Activated CD4-positive, alpha-beta T cell treated with anti-CD3 and anti-CD28 coated beads, Interleukin-2, amount 10 ng/mL, durations not matched to agents 7 days and 5 days (primary cell): ENCODE measurements at places on chromosomes 12 and 14. TPM values are rescaled to one million over a fixed set of nuclear protein-coding genes. Genes with fewer than 3 reads are reported as not detected.

TMPRSS12 gene
- not detected for total RNA-seq

GRCh38 chr14:33165926-33166289 lies 227.2 kb downstream of the NPAS3 start:
- no peak for DNase-seq

DNA sequence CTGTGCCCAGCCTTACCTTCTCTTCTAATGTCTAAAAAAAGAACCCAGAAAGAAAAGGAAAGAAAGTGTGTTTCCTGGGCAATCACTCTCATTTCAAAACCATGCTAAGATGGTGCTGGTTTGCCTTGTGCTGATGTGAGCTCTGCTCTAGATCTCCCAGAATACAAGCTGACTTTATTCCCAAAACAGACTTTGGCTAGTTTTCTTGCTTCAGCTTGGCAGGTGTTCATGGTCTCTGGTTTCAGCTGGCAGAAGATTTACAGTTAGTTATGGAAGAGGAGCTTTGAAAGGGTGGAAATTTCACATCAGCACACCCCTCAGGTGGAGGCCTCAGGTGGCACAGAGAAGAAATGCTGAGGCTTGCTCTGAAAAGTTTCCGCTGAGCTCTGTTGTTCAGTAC lies 34.4 kb downstream of the PPP1R36 start:
- no peak for DNase-seq

DNA sequence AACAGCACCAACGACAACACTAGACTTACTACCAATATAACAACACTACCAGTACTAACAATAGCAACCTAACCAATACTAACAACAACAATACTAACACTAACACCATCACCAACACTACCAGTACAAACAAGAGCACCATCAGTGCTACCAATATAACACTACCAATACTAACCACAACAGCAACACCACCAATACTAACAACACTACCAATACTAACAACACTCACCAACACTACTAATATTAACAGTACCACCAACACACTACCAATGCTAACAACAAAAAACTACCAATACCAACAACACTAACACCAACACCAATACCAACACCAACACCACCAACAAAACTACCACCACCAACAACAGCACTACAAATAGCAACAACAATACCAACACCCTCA lies 25.1 kb downstream of the PTGER2 start:
- no peak for DNase-seq

DNA sequence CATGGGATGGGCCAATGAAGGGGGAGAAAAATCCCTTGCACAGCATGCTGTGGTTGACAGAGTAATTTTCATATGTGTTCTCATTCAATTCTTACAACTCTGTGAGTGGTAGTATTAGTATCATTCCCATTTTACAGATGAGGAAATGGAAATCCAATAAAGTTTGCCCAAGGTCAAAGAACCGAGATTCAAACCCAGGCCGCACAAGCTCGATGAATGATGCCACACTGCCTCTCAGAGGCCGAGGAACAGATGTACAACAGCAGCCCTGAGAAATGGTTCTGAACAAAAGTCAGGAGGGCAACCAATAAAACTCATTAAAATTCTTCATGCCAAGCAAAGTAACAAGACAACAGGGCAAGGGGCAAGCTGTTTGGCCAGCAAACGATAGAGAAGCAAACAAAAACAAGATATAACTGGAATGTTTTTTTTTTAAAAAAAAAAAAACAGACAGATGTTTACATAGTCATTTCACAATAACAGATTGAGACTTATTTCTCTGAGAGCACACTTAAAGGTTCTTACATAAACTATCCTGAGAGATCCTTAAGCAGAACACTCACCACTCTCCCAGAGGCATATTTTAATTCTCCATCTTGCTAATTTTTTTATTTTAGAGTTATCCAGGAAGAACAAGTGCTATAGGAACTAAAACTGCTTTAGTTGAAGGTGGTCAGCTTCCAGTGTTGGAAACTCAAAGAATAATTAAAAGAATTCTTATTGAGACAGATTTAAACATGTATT lies 85.8 kb downstream of the EXOC5 start:
- DNase-seq: no peak

SDSL gene
- 3.6 TPM for total RNA-seq
